ENCODE measurements at places on chromosomes 1 and 21. TPM values are rescaled to one million over a fixed set of nuclear protein-coding genes. Genes with fewer than 3 reads are reported as not detected.

GRCh38 chr1:84853741-84854721 is 39.0 kb downstream of the LPAR3 start:
- no peak for DNase-seq
- no peaks in the 10 kb centered on the region for H3K36me3 ChIP-seq
- no peak overlapping the region for H3K4me3 ChIP-seq
- no peak overlapping the region for H3K27ac ChIP-seq
- H3K4me1 ChIP-seq, result no peaks in the 10 kb centered on the region
- H3K27me3 ChIP-seq, result no peaks in the 10 kb centered on the region

DNA sequence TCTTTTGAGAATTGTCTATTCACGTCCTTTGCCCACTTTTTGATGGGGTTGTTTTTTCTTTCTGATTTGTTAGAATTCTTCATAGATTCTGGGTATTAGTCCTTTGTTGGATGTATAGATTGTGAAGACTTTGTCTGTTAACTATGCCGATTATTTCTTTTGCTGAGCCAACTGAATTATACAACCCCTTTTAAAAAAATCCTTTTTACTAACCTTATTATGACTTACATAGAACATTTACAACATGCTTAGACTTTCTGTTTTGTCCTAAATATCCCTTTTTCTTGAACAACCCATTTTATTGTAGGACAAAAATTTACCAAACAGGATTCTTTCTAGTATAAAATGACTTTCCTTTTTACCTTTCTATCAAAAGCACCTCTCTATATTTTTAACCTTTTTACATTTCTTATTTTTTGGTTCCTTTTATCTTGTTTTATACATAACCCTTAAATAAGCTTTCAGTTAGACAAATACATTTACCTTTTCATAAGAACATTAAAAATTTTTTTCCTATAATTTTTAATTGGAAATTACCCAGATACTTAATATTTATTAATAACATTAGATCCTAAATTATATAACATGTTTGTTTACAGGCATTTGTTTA is 70.4 kb upstream of the TTLL7 start:
- H3K36me3 ChIP-seq, result no peaks in the 10 kb centered on the region
- H3K27ac ChIP-seq, result no peak overlapping the region
- no peaks in the 10 kb centered on the region for H3K4me1 ChIP-seq
- H3K27me3 ChIP-seq, result no peaks in the 10 kb centered on the region

DNA sequence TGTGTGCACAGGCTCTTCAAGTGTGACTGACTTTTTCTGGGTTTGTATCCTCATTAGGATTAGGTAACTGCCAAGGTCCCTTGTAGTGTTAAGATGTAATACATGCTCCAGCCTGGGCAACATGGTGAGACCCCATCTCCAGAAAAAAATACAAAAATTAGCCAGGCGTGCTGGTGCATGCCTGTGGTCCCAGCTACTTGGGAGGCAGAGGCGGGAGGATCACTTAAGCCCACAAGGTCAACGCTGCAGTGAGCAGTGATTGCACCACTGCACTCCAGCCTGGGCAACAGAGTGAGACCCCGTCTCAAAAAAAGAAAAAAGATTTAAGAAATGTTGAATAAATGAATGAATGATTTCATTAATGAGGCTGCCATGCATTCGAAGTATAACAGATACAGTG is 15.1 kb downstream of the ZBTB17 start:
- DNase-seq, result no peak
- H3K27me3 ChIP-seq, result no peaks in the 10 kb centered on the region
- H3K36me3 ChIP-seq, result no peaks in the 10 kb centered on the region
- H3K4me1 ChIP-seq, result no peaks in the 10 kb centered on the region

DNA sequence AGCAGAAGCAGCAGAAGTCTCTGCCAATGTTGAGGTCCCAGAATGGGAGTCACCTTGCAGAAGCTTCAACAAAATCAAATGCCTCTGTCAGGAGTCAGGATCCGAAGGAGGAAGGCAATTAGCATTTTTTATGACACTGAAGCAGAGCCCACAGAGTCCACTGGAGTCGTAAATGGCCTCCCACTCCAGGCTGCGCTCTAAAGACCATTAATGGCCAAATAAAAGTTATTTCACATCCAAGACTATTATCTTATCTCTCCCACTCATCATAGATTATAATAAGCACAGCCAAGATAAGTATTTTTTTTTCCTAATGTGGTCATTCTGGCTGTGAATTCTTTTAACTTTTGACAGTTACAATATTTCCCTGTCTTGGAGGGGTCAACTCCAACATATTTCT is 191.1 kb upstream of the C8B start:
- DNase-seq, result no peak
- H3K36me3 ChIP-seq, result no peaks in the 10 kb centered on the region
- H3K4me3 ChIP-seq, result no peak overlapping the region
- H3K4me1 ChIP-seq, result no peaks in the 10 kb centered on the region
- H3K27me3 ChIP-seq, result no peaks in the 10 kb centered on the region
- no peak overlapping the region for H3K27ac ChIP-seq

DNA sequence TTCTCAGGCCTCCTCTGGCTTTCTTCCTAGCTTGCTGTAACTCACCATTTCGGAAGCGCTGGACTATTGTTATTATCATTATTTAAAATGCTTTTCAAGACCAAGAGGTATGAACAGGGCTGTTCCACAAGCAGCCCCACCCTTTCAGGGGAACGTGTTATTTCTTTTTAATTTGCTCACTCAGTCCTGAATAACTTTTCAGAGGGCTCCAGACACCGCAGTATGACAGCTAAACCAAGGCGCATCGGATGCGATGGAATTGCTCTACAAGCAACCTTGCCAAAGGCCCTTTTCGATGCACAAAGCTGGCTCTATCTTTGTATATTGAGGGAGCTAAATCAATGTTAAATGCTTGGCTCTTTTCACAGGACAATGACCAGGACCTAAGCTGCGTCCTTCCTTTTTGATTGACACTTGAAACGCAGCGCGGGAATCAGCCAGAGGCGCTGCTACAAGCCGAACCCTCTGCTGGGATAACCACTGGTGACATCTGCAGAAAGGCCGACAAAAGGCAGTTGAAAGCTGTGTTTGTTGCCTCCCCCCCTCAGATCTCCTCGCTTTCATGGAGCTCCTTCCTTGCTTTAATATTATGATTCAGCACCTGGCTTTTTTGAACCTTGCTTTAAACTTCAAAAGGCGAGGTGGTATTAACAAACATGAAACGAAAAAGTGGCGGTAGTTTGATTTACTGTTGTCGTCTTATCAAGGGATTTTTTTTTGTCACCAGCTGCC is 204.7 kb upstream of the PROX1 start:
- no peaks in the 10 kb centered on the region for H3K27me3 ChIP-seq
- DNase-seq, result no peak
- H3K4me1 ChIP-seq, result no peaks in the 10 kb centered on the region
- no peaks in the 10 kb centered on the region for H3K36me3 ChIP-seq

GRCh38 chr21:46361935-46362334 is 38.0 kb downstream of the PCNT start:
- no peaks in the 10 kb centered on the region for H3K27me3 ChIP-seq
- no peak overlapping the region for H3K4me3 ChIP-seq
- H3K36me3 ChIP-seq, result peaks cover 47% of the 10 kb centered on the region
- no peaks in the 10 kb centered on the region for H3K4me1 ChIP-seq

DNA sequence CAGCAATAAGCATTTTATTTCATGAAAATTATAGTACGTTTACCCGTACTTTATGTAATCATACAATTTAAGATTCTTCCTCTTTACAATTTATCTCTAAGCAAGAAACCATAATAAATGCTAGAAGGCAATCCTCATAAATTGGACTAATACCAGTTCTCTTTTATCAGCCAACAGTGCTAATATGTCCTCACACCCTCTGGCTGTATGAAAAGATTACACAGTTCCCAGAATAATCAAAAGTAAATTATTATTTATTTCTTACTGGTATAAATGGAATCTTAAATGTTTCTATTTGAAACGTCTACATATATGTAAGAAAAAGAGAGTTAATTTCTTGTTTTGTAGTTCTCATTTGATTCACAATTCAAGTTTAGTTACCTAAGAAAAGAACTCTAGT is 3.1 kb upstream of the CDKN2C start:
- no peak for DNase-seq
- no peaks in the 10 kb centered on the region for H3K36me3 ChIP-seq
- H3K4me1 ChIP-seq, result peaks cover 15% of the 10 kb centered on the region
- H3K27me3 ChIP-seq, result no peaks in the 10 kb centered on the region

DNA sequence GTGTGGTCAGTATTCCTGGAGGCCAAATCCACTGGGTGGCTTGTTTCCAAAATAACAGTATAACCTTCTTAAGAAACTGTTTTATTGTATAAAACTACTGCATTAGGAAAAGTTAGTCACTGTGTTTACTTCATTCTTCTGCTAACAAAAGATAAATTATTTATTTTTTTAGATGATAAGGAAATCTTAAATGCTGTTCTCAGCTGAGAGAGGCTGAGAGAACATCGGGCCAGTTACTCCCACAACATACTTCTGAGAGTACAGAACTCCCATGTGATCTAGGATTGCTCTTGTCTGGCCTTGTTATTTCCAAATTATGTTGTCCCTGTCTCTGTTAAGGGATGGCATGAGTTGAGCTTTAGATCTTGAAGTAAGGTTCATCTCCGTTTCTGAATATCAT is 96.7 kb upstream of the CXADR start:
- no peaks in the 10 kb centered on the region for H3K27me3 ChIP-seq
- H3K4me1 ChIP-seq, result no peaks in the 10 kb centered on the region
- no peak overlapping the region for H3K4me3 ChIP-seq
- H3K27ac ChIP-seq, result no peak overlapping the region
- no peaks in the 10 kb centered on the region for H3K36me3 ChIP-seq

- H3K27me3 ChIP-seq, result no peaks in the 10 kb centered on the region
- DNase-seq, result no peak
- H3K4me1 ChIP-seq, result no peaks in the 10 kb centered on the region
- H3K27ac ChIP-seq, result no peak overlapping the region
Measured at GRCh38 chr1:228860911-228861831, 125.9 kb downstream of the RHOU start.

DNA sequence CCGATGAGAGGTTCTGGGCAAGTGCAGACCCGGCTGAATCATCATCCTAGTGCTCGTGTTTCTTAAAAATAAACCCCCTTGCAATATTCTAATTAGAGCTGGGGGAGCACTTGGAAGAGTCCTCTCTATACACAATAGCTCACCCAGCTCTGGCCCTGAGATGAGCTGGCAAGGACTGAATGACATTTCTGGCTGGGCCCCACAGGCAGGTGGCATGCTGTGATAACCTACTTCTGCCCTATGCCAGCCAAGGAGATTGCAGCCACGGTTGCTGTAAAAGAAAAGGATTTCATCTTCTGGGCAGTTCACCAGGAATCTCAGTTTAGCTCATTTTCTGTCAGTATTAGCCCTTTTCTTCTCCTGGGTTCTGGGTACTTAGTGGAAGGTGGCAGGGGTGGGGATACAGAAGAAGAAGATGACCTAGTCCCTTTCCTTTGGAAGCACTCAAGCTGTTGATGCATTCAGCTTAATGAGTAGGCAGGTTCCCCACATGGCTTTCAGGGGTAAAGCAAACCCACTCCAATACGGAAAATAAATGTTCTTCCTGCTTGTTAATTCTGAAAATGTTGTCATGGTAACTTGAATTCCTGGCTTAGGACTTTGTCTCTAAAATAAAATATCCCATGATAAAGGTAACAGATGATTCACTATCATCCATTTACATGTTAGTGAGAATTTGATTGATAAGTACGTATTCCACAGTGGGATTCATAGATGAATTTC is 32.2 kb downstream of the VASH2 start:
- no peaks in the 10 kb centered on the region for H3K27me3 ChIP-seq
- H3K27ac ChIP-seq, result peak overlapping the region; percentile 91
- peak; percentile 60 for DNase-seq
- H3K4me1 ChIP-seq, result no peaks in the 10 kb centered on the region

DNA sequence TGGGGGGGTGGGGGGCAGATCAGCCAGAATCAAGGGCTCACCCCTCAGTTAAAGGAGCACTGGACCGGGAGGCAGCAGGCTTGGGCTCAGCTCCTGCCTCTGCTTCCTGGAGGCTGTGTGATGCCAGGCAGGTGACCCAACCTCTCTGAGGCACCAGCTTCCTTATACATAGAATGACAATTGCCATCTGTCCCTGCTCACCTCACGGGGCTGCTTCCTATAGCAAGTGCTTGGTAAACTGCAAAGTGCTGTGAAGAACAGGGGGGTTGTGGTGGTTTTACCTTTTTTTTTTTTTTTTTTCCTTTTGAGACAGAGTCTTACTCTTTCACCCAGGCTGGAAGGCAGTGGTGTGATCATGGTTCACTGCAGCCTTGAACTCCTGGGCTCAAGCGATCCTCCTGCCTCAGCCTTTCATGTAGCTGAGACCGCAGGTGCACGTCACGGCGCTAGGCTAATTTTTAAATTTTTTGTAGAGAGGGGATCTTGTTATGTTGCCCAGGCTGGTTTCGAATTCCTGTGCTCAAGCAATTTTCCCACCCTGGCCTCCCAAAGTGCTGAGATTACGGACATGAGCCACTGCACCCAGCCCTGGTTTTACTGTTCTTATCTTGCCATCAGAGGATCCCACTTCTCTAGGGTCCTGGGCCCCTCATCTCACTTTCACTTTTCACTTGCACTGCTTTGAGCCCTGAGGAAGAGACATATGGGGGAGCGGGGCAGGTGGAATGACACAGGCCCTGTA is 11.6 kb downstream of the KCNQ4 start:
- no peaks in the 10 kb centered on the region for H3K36me3 ChIP-seq
- H3K27me3 ChIP-seq, result no peaks in the 10 kb centered on the region
- peaks cover 32% of the 10 kb centered on the region for H3K4me1 ChIP-seq
- no peak for DNase-seq

DNA sequence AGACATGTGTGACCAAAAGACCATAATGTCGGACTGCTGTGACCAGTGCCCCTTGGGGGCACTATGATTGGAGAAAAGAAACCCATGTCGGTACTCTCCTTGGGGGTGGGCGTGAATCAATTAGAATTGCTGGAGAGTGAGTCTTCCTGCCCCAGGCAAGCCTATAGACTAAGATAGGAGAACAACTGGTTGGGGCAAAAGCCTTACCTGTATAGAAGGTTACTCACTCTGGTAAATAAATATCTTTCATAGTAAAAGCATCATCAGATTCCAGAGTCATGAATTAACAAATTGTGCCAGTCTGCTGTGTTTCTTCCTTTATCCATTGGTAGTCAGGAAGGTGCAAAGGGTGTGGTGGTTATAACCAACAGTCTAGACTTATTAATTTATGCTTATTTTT is 2.9 kb upstream of the PTGFRN start:
- H3K36me3 ChIP-seq, result no peaks in the 10 kb centered on the region
- DNase-seq, result no peak
- no peak overlapping the region for H3K27ac ChIP-seq
- no peak overlapping the region for H3K4me3 ChIP-seq

GRCh38 chr1:48093696-48094528 is 96.7 kb upstream of the TRABD2B start:
- no peaks in the 10 kb centered on the region for H3K27me3 ChIP-seq
- H3K4me3 ChIP-seq, result no peak overlapping the region
- no peak for DNase-seq
- no peaks in the 10 kb centered on the region for H3K36me3 ChIP-seq
- no peaks in the 10 kb centered on the region for H3K4me1 ChIP-seq

GRCh38 chr21:8993943-8994639 is 1527.3 kb upstream of the TPTE start:
- H3K27me3 ChIP-seq, result no peaks in the 10 kb centered on the region
- no peak overlapping the region for H3K27ac ChIP-seq
- DNase-seq, result no peak
- no peak overlapping the region for H3K4me3 ChIP-seq

Gene FCRL1
- total RNA-seq, result not detected

Gene HSPB7
- 1,229 TPM for total RNA-seq

Gene CCDC185
- total RNA-seq, result not detected

Gene SESN2
- 8.9 TPM for total RNA-seq

Gene TSACC
- total RNA-seq, result not detected

Gene CFHR2
- not detected for total RNA-seq

Gene GNL2
- 15.4 TPM for total RNA-seq

Gene LAD1
- 8.8 TPM for total RNA-seq

Gene SPRR5
- total RNA-seq, result not detected

Gene UROD
- total RNA-seq, result 56.7 TPM

Data from right atrium auricular region (tissue), 2 donors.